Left renal cortex interstitium (tissue), 4 donors: ENCODE measurements at places on chromosomes 16 and 17.

- no peak for DNase-seq
These were observed 4.6 kb downstream of the ANKRD13B start for GRCh38 chr17:29597361-29598172.

DNA sequence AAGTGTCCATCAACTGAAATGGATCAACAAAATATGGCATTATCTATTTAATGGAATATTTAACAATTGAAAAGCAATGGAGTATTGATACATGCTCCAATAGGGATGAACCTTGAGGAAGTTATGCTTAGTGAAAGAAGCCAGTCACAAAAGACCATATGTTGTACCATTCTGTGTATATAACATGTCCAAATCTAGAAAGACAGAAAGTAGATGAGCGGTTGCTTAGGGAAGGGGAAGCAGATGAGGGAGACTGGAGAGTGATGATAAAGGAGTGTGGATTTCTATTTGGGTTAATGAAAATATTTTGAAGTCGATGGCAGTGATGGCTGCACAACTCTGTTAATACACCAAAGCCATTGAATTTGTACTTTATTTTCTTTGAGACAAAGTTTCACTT, 8.5 kb upstream of the ERN1 start:
- DNase-seq: no peak

DNA sequence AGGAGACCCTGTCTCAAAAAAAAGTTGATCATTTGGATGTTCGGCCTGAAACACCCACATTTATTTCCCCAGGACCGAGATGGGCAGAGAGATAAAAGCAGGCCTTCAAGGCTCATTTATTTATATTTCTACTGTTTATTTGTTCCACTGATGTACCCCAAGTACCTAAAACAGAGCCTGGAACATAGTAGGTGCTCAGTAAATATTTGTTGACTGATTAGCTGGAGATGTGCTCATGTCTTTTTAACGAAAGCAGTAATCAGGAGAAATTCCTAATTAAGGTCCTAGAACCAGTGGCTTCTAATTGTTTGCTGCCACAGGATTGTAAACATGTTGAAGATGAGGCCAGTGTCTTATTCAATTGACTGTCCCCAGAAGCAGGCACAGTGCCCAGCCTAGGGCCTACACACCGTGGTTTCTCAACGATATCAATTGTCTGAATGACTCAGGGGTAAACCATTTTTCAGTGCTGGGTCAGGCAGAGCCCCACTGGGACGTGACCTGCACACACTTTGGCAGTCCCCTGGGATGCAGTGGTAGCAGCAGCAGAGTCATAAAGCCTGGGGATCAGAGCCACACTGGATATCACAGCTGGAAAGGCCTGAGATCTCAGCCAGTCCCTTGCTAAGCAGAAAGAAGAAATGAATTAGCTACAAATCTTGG, 34.8 kb downstream of the SOST start:
- no peak for DNase-seq

DNA sequence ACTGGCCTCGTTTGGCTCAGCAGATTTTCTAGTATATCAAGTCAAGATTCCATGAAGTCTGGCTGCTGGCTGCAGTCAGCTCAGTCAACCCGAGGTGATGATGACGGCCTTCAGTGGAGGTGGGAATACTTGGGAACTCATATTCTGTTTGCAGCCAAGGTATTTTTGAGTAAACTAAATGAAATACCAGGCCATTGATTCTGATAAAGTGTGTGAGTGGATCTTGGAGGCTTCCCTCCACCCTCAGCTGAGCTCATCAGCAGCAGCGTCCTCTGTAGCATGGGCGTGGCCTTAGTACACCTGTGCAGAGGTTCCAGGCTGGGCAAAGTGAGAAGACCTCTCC, 22.0 kb upstream of the TACO1 start:
- DNase-seq: no peak

DNA sequence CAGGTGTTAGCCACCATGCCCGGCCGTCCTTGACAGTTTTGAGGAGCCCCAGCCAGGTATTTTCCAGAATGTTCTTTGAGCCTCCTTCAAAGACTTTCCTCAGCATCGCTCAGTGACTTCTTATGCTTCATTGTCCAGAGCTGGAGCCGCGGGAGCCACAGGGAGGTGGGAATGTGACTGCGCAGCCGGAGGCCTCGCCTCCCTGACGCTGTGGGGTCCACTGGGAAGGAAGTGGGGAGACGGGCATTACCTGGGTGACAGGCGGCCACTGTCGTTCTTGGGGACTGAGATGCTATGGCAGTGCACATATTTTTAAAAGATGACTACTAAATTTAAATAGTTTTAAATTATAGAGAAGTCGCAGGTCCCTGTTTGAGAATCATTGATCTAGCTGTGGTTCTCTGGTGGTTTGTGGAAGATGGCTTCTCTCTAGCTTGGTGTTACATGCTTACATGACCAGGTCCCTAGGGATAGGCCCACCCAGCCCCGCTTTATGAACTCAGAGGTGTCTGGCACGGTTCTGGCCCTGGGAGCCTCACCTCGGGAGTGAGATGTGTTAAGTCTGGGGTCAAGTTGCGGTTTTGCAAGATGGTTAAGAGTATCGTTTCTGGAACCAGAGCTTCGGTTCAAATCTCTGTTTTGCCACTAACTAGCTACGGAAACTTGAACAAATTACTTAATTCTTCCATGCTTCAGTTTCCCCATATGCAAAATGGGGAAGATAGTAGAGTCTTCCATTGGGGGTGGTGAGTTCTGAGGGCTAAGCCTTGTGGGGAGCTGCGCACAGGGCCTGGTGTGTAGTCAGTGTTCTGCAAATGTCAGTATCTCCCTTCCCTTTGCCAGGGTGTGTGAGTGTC, 53.0 kb downstream of the ATP2C2 start:
- DNase-seq: no peak

GRCh38 chr17:50316016-50316587, 29.8 kb upstream of the XYLT2 start:
- no peak for DNase-seq

DNA sequence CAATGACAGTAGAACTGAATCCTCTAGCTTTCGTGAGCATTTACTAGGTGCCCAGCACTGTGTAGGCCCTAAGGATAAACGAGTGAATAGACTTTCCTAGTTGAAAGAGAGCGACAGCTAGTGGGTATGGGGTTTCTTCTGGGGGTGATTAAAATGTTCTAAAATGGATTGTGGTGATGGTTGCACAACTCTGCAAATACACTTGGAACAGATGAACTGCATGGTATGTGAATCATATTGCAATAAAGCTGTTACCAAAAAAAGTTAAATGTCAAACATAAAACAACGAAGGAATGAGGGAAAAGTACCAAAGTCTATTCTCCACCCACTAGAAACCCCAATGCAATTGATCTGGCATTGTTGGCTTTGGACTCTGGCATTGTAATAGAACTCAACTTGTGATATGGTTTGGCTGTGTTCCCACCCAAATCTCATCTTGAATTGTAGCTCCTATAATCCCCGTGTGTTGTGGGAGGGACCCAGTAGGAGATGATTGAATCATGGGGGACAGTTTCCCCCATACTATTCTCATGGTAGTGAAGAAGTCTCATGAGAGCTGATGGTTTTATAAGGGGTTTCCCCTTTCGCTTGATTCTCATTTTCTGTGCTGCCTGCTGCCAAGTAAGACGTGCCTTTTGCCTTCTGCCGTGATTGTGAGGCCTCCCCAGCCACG, 70.5 kb downstream of the MARF1 start:
- DNase-seq: no peak

DNA sequence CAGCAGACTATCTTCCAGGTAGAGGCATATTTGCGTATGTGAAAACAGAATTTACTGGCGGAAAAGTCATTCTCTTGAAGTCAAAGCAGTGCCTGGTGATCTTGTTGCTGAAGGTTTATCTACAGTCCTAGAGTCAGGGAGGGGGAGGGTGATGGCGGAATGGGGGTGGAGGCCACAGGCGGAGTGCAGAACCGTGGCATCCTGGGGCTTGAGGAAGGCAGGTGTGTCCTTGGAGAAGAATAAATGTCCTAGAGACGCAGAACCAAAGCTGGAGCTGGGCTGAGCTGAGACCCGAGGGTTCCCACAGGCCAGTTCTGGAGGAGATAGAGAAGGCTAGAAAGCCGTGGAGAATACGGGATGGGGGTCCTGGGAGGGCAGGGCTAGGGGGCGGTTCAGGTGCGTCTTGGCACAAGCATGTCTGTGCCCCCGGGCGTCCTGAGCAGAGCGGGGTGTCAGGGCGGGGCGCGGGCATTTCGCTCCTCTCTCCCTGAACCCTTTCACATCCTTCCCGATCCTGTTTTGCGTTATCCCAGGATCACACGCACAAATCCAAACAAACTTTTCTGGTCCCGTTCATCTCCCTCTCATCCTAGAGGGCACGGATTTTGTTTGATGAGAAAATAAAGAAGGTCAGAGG, 76.9 kb upstream of the CREBBP start:
- DNase-seq: no peak

DNA sequence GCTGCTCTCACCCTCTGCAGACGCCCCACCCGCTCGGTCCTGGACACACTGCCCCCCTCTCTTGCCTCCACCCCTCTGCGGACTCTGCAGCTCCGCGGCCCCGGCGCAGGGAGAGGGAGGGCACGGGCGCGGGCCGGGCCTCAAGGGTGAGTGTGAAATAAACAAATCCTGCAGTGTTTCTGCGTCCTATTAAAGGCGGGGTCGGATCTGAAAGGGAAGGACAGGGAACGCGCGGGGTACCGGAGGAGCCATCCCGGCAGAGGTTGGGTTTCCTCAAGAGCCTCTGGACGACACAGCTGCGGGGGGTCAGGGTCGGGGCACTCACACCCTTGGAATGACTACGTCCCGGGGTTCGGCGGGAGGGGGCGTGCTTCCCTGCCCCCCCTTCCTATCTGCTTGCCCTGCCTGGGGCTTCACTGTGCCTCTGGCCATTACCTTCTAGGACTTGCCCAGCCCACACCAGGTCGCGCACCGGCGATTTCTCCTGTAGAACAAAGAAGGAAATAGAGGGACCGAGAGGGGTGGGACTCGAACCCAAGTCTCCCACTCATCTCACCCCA, 466 bp upstream of the HSF4 start:
- no peak for DNase-seq

- no peak for DNase-seq
These were observed 9.8 kb upstream of the SMPD3 start for GRCh38 chr16:68458101-68458500.

GRCh38 chr16:68417711-68418301, 30.5 kb downstream of the SMPD3 start:
- no peak for DNase-seq

GRCh38 chr16:54505549-54506213, 219.1 kb upstream of the IRX3 start:
- DNase-seq: no peak

- no peak for DNase-seq
These were observed 124.7 kb upstream of the PLCG2 start for GRCh38 chr16:81654346-81654745.

DNA sequence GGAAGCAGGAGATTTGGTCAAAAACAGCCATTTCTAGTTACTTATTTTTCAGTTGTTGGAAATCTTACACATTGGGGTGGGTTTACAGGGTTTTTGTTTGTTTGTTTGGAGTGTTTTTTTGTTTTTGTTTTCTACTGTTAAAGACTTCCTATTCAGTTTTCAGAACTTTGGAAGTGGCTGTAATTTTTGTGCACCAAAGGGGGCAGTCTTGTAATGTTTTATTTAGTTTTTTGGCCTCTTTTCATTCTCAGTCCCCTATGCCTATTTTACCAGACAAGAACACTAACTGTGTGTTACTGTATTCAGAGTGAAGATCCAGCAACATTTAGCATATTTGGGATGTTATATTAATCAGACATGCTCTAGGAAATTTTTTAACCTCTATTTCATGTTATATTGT, 20.6 kb downstream of the TPPP3 start:
- no peak for DNase-seq

GRCh38 chr16:68074850-68075555, 10.2 kb upstream of the NFATC3 start:
- no peak for DNase-seq

GRCh38 chr17:15351925-15352324, 10.5 kb upstream of the TEKT3 start:
- DNase-seq: no peak
